Stimulated activated CD4-positive, alpha-beta T cell treated with anti-CD3 and anti-CD28 coated beads, TNF-alpha, amount 100 ng/mL, for 48 hours (primary cell): ENCODE measurements at places on chromosomes 2 and 18.

DNA sequence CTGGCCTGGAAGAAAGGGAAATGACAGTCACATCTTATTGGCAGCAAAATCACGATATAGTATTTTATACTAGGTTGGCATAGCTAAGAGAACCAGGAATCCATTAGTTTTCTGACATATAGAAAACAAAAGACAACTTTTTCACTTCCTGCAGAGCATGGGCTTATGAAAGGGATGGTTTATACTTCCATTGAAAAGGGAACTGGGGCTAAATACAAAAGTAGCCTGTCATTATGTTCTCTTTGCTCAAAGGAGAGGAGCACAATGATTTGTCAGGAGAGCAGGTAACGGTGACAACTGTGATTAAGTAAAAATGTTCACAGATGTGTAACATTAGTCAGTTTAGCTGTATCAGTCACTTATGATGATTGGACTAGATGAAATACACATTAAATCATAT lies 46.4 kb downstream of the SLC25A12 start:
- DNase-seq, result no peak

- no peak for DNase-seq
Observed at GRCh38 chr2:56248965-56249742, 65.4 kb downstream of the CCDC85A start.

DNA sequence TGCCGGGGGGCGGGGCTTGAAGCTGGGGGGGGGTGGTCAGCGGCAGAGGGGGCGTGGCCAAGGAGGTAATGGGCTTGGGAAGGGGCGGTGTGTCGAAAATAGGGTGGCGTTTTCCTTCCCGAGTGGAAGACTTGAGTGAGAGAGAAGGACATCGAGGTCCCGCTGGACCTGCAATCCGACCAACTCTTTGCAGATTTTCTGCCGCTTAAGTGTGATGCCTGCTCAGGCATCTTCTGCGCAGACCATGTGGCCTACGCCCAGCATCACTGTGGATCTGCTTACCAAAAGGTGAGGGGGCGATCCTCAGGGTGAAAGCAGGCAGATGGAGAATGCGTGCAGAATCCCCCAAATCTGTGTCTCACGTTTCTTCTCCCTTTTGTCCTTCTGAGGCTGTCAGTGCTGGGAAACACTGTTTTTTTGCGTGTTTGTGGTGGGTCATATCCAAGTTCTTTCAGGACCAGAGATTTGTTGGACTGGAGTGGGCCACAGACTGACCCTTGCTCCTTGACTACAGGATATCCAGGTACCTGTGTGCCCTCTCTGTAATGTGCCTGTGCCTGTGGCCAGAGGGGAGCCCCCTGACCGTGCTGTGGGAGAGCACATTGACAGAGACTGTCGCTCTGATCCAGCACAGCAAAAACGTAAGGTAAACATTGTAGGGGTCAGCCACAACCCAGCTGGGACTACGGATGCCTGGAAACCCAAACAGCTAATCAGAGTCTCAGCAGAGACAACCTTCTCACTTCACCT lies 727 bp downstream of the ZFAND2B start:
- DNase-seq, result no peak

- DNase-seq, result no peak
Observed at GRCh38 chr2:129748653-129749052, 230.8 kb upstream of the RAB6C start.

DNA sequence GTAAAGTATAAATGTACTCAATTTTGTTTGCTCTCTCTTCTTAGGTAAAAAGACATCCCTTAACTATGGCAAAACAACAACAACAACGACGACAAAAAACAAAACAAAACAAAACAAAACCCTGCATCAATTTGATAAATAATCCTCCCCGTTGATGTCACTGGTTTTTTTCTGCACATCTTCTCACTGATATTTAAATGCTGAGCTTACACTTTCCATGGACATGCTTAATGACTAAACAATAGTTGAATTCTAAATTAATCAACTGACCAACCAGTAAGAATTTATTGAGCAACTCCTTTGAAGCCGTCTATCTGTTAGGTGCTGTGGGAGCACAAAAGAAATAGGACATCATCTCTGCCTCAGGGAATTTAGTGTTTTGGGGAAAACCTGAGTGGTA lies 20.2 kb upstream of the POLE4 start:
- DNase-seq, result no peak

- DNase-seq, result no peak
Observed at GRCh38 chr2:120866483-120867140, 130.9 kb downstream of the GLI2 start.

DNA sequence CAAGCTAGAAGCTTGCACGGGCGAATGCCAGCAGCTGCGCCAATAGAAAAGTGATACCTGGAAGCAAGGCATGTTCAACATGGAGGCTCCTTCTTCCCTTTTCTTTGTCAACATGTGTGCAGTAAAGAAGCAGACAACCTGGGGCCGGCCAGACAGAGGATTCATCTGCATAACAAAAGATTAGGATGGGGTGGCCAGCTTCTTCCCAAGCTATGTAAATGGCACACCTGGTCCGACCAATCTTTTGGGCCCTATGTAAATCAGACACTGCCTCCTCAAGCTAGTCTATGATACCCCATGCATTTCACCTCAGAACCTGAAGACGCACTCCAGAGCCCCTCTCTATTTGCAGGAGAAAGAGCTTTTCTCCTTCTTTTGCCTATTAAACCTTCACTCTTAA lies 66.4 kb upstream of the TGFA start:
- no peak for DNase-seq

- DNase-seq, result no peak
Observed at GRCh38 chr2:47160211-47160610, 5.1 kb upstream of the STPG4 start.

DNA sequence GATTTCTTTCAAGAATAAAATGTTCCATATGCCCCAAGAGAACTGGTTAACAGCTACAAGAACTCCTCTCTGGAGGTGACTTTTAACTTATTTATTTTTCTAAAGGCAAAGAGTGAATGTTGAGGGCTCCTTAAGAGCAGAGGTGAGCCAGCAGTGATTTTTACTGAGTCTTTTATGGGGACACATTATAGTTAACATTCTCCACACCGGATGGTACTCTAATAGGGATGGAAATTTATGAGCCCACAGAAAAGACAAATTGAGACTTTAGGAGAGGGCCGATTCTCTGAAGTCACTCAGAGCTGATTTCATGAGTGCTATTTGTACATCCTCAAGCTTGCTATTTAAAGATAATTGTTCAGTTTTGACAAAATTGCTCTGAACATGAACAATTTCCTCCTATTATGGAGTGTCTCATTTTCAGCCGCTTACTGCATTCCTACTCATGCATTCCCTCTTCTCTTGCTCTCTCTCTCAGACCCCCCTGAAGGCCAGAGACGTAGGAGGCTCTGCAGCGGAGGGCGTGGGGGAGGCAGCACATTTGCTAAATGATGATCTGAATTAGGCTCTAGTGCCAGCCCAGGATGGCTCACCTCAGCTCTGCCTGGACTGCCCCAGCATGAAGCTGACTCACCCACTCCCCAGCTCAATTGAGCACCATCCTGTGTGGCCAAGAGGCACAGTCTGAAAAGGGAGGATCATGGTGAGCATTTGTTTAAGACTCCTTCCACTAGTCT lies 5.9 kb upstream of the RPL37A start:
- DNase-seq, result no peak

- no peak for DNase-seq
Observed at GRCh38 chr2:72781480-72781879, 44.4 kb downstream of the EXOC6B start.

- no peak for DNase-seq
Observed at GRCh38 chr18:2293109-2293839, 278.0 kb downstream of the METTL4 start.

DNA sequence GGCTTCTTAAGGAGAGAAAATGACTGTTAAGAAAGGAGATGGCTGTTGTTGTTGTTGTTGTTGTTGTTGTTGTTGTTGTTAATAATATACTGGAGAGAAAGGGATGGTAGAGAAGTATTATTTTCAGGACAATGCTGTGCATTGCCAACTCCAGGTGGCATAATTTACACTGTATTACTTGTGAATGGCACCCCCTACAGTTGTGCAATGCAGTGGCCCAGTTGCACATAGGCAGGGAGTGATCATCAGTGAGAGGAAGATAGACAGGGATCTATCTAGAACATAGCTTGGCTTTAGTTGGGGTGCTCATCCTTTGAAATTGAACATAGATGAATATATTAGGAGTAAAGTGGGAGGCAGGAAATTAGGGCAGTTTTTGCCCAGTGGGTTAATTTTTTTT lies 47.2 kb upstream of the TMEM163 start:
- DNase-seq, result no peak

GRCh38 chr2:152042636-152043615 lies 55.9 kb downstream of the CACNB4 start:
- DNase-seq, result no peak

DNA sequence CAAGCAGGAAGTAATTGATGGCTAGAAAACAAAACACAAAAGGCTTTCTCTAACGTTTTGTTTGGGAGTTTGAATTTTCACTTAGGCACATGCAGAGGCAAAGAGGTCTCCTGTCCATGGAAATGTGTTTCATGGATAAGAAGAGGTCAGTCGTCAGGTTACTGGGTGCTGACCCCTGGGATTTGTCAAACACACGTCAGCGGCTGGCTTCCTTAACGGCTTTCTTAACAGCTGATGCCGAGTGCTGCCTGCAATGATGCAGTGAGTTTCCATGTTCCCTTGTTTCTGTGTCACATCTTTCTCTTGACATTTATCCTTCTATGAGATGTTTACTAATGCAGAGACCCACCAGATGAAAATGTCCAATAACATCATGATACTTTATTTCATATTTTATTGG lies 31.7 kb downstream of the GPR39 start:
- no peak for DNase-seq

DNA sequence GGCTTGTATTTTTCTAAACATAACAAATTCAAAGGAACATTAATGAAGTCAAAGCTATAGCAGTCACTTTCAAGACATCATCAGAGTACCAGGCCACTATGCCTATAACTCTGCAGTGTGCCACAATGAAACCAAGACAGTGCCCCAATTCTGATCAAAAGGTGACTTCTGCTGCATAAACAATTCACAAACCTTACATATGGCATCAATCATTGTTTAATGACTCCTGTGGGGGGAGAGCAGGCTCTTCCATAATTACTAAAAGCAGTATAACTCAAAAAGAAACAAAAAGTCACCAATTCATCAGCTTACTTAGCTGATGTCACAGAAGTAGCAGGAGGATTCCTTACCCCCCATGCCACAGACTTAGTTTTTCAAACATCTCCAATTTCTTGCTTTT lies 15.5 kb downstream of the LPIN2 start:
- no peak for DNase-seq

GRCh38 chr2:222248256-222248655 lies 50.5 kb downstream of the PAX3 start:
- no peak for DNase-seq

GRCh38 chr2:217836901-217837491 lies 165.8 kb downstream of the TNS1 start:
- no peak for DNase-seq

DNA sequence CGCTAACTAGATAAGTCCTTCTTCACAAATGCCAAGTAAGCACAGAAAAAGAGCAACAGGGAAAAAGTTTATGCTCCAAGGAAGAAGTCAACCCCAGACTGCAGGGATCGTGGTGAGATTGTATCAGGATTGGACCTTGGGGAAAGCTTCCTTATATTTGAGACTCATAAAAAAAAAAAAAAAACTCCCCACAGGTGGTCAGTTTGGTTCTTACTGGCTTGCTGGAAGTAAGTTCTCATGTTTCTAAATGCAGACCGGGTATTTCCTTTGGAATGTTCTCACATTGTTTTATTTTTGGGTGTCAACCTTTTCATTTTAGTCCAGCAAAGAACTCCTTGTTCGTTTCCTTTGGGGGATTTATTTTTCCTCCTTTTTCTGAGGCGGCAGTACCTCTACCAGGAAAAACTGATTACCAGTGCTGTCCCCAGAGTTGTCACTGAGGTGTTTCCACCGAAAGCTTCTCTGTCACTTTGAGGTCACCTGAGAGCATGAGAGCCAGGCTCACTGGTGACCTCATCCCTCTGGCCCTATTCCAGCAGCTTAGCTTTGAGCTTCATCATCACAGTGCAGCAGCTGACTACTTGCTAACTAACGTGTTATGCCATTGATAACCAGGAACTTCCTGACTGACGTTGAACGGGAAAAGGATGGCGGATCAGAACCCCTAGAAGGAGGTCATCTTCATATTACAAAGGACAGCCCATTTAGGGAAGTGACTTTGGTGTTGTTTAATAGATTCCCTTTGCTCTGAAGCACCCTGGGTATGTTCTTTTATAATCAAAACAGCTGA lies 16.8 kb upstream of the ATP8B1 start:
- no peak for DNase-seq

- no peak for DNase-seq
Observed at GRCh38 chr2:46393865-46394264, 85.5 kb upstream of the TMEM247 start.

- no peak for DNase-seq
Observed at GRCh38 chr2:160458718-160459453, 34.7 kb downstream of the RBMS1 start.

DNA sequence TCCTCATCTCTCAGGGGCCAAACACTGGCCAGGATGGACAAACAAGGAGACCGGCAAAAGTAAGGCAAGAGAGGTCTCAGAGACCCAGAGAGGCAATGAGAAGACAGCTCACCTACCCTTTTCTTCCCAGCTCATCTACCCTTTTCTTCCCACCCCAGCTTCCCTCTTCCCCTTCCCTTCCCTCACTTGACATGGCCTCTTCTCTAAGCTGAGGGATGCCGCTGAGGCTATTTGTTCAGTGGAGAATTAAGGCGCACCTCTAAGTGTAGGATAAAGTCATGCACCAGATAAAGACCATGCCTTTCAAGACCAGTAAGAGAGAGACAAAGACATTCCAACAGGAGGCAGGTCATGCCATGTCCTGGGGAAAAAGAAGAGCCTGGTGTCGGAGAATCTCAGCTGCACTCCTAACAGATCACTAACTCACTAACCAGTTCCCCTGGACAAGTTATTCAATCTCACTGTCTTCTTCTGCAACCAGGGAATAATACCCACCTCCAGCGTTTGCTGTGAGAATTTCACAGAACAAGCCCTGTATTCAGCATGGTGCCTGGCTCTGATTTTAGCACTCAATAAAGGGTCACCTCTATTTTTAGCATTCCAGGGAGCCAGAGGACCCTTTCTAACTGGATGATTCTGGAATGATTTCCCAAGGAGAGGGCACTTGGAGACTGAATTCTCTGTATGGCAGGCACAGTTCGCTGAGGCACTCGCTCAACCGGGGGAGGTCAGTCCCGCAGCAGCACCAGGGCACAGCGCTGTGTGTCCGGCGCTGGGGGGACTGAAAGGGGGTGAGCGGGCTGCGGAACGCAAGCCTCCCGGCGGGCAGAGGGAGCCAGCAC lies 3.0 kb upstream of the FOSL2 start:
- DNase-seq, result no peak

DNA sequence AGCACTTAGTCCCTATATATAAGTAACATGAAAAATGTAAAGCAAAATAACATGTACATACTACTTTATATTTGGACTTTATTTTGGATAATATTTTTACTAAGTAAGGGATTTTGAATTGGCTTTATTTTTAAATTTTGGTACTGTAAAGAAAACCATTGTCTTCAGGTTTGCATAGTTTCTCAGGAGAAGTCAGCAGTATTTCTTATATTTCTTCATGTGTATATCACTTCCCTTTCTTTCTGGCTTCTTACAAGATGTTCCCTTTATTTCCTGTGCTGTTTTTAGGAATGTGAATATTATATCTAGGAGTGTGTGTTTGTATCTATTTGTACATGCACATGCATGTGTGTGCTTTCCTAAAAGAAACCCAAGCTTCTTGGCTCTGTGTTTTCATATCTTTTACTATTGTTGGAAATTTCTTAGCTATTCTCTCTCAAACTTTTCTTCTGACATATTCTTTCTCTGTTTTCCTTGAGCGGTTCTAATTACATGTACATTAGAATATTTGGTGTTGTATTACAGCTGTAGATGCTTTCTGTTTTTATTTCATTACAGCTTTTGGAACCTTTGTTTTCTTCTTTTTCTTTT lies 1549.7 kb upstream of the ACVR2A start:
- DNase-seq, result no peak
